ENCODE measurements at places on chromosomes 3 and 15.

DNA sequence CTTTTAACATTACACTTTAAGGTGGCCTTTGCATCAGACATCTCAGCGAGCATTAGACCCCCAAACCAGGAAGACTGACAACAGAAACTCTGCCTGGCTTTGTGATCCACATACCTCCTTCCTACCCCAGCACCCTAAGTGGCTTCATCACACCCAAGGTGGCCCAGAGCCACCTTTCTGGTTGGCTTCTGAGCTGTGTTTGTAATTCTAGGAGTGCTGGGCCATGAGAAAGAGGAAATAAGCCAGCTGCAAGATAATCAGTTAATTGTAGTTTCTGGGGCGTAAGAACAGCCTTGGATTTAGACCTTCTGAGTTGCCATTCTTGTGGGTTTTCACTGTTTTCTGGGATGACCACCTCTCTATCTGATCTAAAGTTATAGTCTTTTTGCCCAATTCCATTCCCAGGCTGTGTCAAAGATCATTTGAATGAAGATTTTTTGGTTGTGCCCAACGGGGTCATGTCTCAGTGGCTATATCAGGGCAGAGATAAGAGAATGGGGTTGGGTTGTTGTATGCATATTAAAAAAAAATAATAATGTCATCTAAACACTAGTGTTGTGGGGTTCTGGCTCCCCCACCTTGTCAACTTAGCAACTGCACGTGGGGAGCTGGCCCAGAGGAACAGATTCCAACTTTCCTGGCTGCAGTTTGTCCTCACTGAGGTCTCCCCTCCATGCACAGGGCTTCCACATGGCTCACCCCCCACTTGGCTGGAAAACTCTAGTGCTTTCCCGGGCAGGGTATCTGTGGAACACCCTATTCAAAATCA is 234.8 kb upstream of the WNT5A start:
- DNase-seq = no peak

GRCh38 chr15:85828874-85829273 is 34.1 kb upstream of the KLHL25 start:
- no peak for DNase-seq

- DNase-seq = no peak
Measured at GRCh38 chr3:9291821-9292410, 42.5 kb upstream of the SRGAP3 start.

GRCh38 chr15:75523011-75523410 is 56.1 kb downstream of the PTPN9 start:
- no peak for DNase-seq

DNA sequence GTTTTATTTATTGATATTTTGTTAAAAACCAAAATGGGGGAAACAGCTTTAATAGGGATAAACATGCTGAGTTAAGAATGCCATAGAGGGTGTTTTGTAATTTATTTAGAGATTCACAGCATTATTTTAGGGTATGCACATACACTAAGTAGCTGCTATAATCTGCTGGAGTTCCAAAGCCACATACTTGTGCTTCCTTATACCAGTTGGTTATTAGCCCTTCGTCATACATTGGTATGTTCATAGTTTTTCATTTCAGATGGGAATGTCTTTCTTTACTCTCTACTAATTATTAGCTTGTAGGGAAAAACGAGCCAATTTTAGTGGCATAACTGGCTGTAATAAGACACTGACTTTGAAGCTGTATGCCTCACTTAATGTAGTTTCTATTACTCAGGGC is 74.9 kb downstream of the PFN2 start:
- DNase-seq = no peak

GRCh38 chr15:75809986-75810750 is 33.1 kb upstream of the UBE2Q2 start:
- DNase-seq = no peak

DNA sequence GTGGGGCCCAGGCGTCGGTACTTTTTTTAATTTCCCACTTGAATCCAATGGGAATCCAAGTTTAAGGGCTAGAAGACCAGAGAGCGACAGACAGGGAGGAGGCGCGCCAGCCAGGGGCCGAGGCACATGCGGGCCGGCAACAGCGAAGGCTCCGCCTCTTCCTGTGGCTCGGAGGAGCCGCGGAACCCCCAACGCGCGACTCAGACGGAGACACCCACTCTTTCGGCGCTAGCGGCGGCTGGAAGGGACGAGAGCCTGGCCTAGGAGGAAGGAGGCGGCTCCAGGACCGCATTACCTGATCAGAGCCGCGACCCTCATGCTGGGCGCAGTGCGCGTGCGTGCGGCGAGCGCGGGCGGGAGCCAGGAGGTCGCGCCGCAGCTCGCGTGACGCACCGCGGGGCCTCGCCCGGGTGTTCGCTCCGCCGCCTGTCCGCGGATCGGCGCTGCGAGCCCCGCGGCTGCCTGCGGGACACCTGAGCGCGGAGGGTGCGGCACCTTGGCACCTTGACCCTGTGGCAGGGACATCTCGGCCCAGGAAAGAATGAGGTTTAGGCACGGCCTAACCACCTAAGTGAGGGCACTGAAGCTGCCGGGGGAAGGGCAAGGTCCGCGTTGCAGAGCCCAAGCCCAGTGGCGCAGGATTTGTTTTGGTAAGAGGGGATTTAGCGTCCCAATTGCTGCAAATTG is at the start of gene DPH6:
Gene DPH6 (minus strand): TSS at position 342 of the 687 bp plus-strand sequence. CDS start 24 bp downstream, at position 318.
- DNase-seq = peak; percentile 52

- DNase-seq = no peak
Measured at GRCh38 chr3:10443272-10444109, 61.9 kb downstream of the ATP2B2 start.

DNA sequence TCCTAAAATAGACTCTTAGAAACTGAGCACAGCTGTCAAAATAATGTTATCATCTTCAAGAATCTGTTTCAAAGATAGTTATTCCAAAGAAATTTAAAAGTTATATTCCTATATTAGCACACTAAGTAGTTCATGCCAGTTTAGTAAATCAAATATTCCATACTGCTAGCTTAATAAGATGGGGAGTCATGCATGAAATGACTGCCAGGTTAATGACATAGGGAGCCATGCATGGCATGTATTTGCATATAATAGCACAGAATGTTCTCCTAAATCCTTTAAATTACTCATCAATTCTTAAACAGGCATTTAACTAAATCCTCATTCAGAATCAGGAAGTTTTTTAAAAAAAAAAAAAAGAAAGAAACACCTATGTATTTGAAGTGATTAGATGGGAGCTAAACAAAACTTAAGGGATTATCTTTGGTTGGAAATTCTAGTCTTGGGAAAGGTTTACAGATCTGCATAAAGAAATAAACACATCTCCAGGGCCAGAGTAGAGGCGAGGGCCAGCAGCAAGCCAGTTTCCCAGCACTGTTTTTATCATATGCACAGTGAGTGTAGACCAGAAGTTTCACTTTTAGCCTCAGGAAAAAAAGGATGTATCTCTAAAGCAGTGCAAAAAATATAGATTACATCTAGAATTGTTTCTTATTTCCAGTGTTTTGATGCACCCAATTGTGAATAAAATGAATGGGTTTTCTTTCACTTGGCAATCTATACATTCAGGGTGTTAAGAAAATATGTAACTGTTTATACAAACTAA is 366.4 kb upstream of the AGTR1 start:
- no peak for DNase-seq

DNA sequence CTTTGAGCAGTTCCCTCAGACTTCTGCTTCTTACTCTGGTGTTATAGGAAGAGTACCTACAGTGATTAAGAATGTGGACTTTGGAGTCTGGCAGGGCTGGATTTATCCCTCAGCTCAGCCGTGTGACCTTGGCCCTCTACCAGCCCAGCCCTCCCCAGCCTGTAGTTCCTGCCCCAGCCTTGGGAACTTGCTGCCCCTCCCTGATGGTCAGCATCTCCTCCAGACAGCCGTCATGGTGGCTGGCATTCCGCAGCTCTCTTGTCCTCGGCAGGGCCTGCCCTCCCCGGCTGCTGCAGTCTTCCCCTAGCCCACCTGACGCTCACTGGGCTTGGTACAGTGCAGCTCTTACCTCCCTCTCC is 21.9 kb upstream of the CPNE9 start:
- DNase-seq = no peak

GRCh38 chr15:68578980-68579935 is at the start of gene CORO2B:
Gene CORO2B, plus strand, starts transcription at chr15:68578993. Its CDS starts 270 bp downstream, at chr15:68579263.
- no peak for DNase-seq

GRCh38 chr3:194956697-194957396 is 271.2 kb downstream of the FAM43A start:
- DNase-seq = no peak

GRCh38 chr15:53378096-53378800 is 381.2 kb downstream of the WDR72 start:
- no peak for DNase-seq

DNA sequence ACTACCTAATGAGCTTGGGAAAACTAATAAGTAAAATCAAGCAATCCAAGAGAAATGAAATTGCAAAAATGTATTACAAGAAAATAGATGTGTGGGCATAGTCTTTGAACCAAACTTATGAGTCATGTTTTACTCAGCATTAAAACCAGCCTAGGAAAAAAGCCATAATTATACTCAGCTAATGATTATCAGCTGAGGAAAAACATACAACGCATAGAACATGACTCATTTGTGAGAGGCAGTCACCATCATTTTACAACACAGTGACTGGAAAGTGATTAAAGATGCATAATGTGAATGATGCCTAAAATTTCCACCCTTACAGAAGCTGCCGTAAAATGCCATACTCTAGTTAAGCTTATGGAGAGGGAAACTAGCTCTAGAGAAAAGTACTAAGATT is 238.0 kb upstream of the EOMES start:
- DNase-seq = no peak

DNA sequence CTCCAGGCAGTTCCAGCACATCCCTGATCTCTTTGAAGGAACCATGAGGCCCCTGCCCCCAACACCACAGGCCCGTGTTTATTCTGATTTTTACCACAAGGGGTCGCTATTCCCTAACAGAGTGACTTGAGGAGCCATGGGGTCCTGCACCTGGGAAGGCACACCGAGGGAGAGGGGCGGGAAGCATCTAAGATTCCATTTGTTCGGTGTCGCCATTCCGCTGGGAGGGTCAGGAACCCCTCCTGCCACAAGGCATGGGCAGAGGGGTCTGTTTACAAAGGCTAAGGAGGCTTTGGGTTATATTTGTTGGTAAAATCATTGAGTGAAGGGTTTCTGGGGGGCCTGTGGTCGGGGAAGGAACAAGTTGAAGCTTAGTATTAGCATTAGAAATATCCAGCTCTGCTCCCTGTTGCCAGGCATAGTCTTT is 77.1 kb downstream of the WDR76 start:
- peak; percentile 66 for DNase-seq

DNA sequence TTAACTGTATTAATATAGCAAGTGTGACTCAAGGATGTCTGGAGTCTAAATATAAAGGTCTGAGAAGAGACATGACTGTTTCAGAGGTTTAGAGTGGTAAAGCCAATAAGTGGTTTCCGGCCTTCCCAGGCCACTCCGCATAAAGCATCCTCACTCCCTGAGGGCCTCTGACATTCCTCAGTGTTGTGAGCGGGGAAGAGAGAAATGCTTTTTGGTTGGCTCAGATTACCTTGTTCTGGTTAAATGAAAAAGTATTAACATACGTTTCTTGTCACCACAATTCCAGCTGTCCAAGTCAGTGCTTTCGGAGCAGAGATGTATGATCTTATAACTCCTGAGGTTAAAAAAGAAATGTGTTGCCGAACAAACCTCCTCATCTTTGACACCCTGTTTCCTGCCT is 103.8 kb downstream of the RBMS3 start:
- no peak for DNase-seq

- no peak for DNase-seq
Measured at GRCh38 chr3:53190659-53191058, 29.6 kb downstream of the PRKCD start.

DNA sequence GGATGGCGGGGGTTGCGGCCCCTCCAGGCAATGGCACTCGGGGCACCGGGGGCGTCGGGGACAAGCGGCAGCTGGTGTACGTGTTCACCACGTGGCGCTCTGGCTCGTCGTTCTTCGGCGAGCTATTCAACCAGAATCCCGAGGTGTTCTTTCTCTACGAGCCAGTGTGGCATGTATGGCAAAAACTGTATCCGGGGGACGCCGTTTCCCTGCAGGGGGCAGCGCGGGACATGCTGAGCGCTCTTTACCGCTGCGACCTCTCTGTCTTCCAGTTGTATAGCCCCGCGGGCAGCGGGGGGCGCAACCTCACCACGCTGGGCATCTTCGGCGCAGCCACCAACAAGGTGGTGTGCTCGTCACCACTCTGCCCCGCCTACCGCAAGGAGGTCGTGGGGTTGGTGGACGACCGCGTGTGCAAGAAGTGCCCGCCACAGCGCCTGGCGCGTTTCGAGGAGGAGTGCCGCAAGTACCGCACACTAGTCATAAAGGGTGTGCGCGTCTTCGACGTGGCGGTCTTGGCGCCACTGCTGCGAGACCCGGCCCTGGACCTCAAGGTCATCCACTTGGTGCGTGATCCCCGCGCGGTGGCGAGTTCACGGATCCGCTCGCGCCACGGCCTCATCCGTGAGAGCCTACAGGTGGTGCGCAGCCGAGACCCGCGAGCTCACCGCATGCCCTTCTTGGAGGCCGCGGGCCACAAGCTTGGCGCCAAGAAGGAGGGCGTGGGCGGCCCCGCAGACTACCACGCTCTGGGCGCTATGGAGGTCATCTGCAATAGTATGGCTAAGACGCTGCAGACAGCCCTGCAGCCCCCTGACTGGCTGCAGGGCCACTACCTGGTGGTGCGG is 1.9 kb downstream of the CHST2 start:
- DNase-seq = peak; percentile 43

GRCh38 chr3:31848163-31848818 is 132.8 kb downstream of the OSBPL10 start:
- DNase-seq = no peak

- DNase-seq = no peak
Measured at GRCh38 chr15:52071570-52071969, 41.0 kb downstream of the BCL2L10 start.

GRCh38 chr15:70197945-70198361 is 100.2 kb upstream of the TLE3 start:
- no peak for DNase-seq

- DNase-seq = no peak
Measured at GRCh38 chr3:123525433-123525832, 59.4 kb downstream of the HACD2 start.

- no peak for DNase-seq
Measured at GRCh38 chr3:187968883-187969580, 184.9 kb upstream of the LPP start.

DNA sequence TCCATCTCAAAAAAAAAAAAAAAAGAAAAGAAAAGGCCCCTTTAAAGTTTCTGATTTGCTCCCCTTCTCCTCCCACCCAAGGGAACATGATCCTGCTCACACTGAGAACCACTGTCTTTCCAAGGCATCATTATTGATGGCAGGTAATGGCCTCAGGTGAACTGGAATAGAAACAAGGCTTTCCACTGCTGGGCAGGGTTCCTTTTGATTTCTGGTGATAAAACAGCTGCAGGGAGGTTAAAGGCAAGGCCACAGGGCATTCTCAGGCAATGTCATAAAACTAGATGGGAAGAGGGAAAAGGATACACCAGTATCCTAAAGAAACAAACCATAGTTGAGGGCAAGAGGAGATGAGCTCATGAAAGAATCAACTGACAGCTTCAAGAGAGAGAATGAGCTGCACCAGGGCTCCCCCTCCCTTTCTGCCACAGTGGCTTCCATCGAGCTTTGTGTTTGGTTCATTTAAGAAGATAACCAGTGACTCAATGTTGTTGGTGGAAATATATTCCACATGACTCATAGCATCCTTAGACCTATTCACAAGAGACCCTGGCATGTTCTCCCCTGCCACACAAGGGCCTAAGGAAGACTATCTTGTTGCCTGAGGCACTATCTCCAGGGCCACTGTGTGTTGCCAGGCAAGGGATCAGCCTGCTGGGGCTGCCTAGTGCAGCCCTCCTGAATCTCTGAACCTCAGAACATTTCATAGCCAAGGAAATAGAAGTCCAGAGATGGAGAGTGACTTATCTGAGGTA is 86.4 kb downstream of the WDR76 start:
- no peak for DNase-seq

All from GM19239 (cell line).